IMR-90 (cell line): ENCODE measurements at places on chromosomes 3 and 15.

- DNase-seq = no peak
These were observed 14.9 kb upstream of the RBSN start for GRCh38 chr3:15113884-15114283.

DNA sequence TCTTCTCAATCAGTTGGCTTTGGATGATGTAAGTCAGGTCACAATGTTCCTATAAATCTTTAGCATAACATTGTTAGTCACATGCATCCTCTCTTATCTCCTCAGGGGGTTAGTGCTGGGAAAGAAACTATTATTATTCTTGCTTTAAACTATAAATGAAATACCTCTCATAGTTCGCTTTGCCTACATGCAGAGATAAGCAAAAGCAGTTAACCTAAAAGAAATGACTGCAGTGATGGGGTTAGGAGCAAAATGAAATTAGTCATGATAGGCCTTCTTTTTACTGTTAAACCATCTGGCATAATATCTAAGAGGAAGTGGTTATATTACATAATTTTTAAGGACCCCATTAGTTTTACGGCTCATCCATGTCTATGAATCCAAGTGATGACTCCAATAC is 91.7 kb upstream of the IGSF10 start:
- peak; percentile 11 for DNase-seq

DNA sequence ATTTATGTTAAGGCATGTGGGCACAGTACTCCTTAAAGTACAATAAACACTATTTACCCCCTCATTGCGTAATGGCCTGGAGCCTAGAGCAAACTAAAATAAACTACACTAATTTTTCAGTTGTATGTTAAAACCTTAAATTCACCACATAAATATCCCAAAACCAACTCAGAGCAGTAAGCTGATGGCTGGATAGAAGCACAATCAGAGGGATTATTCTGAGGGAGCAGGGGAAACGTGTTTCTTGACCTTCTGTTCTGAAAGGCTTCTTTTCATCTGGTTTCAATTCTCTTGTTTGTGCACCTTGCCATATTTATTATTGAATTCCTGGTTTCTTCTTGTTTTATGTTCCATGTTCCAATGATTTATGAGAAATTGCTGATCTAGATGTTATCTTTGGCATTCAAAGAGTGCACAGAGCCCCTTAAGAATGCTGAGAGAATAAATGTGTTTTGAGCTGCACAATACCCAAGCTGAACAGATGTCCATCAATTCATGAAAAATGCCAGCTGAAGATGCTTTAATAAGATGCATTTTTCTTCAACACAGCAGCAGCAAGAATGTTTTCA is 29.6 kb downstream of the RPL22L1 start:
- peak; percentile 33 for DNase-seq

- peak; percentile 69 for DNase-seq
These were observed 54.3 kb downstream of the RIOX2 start for GRCh38 chr3:97917813-97918536.

- DNase-seq = no peak
These were observed 66.4 kb downstream of the BCHE start for GRCh38 chr3:165770781-165771180.
